H1 (cell line): ENCODE measurements at places on chromosomes 6 and 20. TPM values are rescaled to one million over a fixed set of nuclear protein-coding genes. Genes with fewer than 3 reads are reported as not detected.

- H3K36me3 ChIP-seq = no peaks in the 10 kb centered on the region
- H3K27ac ChIP-seq = no peak overlapping the region
- peak; percentile 56 for DNase-seq
- no peak overlapping the region for H3K4me3 ChIP-seq
- H3K27me3 ChIP-seq = no peaks in the 10 kb centered on the region
- no peaks in the 10 kb centered on the region; the same call in 1 of the 2 replicates for H3K4me1 ChIP-seq
Measured at GRCh38 chr6:11264100-11264499, 31.6 kb upstream of the NEDD9 start.

DNA sequence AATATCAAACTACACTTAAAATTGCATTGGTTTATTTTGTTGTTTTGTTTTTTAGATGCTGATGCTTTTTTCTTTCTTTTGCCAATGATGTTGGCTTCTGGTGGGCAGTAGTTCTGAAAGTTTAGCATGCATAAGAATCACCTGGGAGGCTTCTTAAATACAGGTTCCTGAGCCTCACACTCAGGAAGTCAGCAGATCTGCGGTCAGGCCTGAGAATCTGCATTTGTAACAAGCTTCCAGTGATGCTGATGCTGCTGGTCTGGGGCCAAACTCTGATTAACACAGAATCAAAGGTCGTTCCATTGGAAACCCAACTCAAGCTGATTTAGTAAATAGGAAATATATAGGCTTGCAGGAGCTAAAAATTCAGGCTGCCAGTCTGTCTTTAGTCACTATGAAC, 412.9 kb upstream of the SPTLC3 start:
- H3K27ac ChIP-seq = no peak overlapping the region
- H3K36me3 ChIP-seq = no peaks in the 10 kb centered on the region
- no peak for DNase-seq
- H3K4me1 ChIP-seq = peaks cover 2% of the 10 kb centered on the region; the same call in 1 of the 2 replicates

DNA sequence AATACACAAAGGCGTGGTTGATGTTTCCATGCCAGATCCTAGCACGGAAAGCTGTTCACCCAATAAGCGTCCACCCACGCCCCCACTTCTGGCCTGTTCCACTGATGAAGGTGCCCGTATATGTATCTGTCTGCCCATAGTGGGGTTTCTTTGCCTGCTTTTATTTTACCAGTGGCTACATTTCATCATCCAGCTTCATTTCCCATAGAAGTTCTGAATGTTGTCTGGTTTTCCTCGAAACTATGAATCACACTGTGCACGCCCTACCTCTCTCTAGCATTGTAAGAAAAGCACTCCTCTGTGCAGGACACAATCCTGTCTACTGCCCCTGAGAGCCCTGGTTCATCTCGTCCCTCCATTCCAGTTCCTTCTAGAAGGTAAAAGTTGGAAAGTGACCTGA, 8.8 kb upstream of the CD93 start:
- no peaks in the 10 kb centered on the region for H3K36me3 ChIP-seq
- peaks cover 4% of the 10 kb centered on the region; the same call in 1 of the 2 replicates for H3K4me1 ChIP-seq
- H3K27ac ChIP-seq = no peak overlapping the region

DNA sequence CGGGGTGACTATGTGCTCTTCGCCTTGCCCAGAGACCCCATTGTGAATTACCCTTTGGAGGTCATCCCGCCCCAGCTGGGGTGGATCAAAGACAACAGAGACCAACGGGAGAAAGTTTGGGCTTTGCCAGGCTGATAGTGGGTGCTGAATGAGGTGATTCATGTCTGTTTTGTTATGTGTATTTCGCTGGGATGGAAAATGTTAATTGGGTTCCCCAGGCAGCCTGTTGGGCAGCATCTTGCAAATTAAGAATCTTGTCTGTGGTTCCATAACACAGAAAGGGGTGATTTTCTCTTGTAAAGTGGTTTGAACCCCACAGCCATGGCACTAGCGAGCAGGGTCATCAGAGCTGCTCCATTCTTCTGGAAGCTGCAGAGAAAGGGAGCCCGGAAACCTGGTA, 63.1 kb upstream of the UNC93A start:
- no peaks in the 10 kb centered on the region for H3K27me3 ChIP-seq
- no peak overlapping the region for H3K27ac ChIP-seq
- no peaks in the 10 kb centered on the region for H3K36me3 ChIP-seq
- H3K4me3 ChIP-seq = peak overlapping the region; percentile 67
- DNase-seq = peak; percentile 70

- no peaks in the 10 kb centered on the region; the same call in none of the 2 replicates for H3K4me1 ChIP-seq
- no peak for DNase-seq
- no peaks in the 10 kb centered on the region for H3K36me3 ChIP-seq
- no peaks in the 10 kb centered on the region for H3K27me3 ChIP-seq
- H3K27ac ChIP-seq = no peak overlapping the region
- no peak overlapping the region for H3K4me3 ChIP-seq
Measured at GRCh38 chr20:10470276-10470675, 35.2 kb downstream of the SLX4IP start.

- no peak overlapping the region for H3K4me3 ChIP-seq
- no peak overlapping the region; the same call in 1 of the 2 replicates for H3K27ac ChIP-seq
- H3K27me3 ChIP-seq = no peaks in the 10 kb centered on the region
- H3K36me3 ChIP-seq = no peaks in the 10 kb centered on the region
- DNase-seq = no peak
- peaks cover 24% of the 10 kb centered on the region for H3K4me1 ChIP-seq
Measured at GRCh38 chr20:49989234-49990065, 6.7 kb downstream of the SNAI1 start.

GRCh38 chr6:92757925-92758324, 661.4 kb downstream of the EPHA7 start:
- no peak overlapping the region for H3K4me3 ChIP-seq
- DNase-seq = no peak
- H3K36me3 ChIP-seq = no peaks in the 10 kb centered on the region
- no peak overlapping the region for H3K27ac ChIP-seq
- no peaks in the 10 kb centered on the region for H3K4me1 ChIP-seq

DNA sequence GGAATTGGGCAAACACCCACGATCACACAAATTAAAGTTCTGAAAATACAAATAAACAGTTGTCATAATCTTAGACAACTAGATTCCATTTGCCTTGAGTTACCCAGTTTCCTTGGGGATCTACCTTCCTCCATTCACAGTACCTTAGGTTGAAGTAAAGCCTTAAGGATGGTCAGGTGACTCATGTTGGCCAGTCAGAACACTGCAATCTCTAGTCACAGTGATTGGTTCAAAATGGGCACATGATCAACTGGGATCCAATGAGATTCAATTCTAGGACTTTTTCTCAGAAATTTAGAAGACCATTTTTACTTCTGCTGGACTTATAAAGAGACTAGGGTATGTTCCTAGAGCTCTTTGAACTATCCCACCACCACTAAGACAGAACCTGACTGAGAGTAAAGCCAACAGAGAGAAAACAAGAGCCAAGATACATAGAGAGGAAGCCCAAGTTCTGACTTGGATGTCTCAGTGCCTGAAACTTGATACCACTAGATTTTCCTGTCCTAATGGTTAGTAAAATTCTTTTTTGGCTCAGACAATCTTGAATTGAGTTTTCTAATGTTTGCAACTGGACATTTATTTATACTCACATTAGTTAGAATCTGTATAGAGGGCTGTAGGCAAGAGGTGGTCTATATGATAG, 8.6 kb upstream of the CLIC5 start:
- H3K27me3 ChIP-seq = no peaks in the 10 kb centered on the region
- H3K36me3 ChIP-seq = no peaks in the 10 kb centered on the region
- DNase-seq = no peak
- no peak overlapping the region for H3K27ac ChIP-seq
- H3K4me1 ChIP-seq = no peaks in the 10 kb centered on the region

DNA sequence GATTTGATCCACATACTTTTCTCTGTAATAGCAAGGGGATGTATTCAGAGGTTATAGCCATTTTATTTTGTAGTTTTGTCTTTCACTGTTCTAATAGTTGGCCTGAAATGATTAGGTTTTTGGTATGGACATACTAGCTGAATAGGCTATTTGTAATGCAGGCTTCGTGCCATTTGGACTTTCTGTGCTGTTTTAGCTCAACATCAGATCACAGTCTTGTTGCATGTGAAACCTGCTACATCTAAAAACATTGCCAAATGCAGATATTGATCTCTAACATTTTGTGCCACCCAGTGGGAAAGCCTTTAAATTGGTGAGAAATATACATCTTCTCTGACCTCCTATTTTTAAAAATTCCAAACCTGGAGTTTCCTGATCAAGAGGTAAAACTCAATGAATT, 157.5 kb upstream of the SCGN start:
- no peak overlapping the region for H3K4me3 ChIP-seq
- H3K27me3 ChIP-seq = no peaks in the 10 kb centered on the region
- no peak overlapping the region for H3K27ac ChIP-seq
- no peak for DNase-seq
- no peaks in the 10 kb centered on the region for H3K36me3 ChIP-seq
- H3K4me1 ChIP-seq = peaks cover 4% of the 10 kb centered on the region

DNA sequence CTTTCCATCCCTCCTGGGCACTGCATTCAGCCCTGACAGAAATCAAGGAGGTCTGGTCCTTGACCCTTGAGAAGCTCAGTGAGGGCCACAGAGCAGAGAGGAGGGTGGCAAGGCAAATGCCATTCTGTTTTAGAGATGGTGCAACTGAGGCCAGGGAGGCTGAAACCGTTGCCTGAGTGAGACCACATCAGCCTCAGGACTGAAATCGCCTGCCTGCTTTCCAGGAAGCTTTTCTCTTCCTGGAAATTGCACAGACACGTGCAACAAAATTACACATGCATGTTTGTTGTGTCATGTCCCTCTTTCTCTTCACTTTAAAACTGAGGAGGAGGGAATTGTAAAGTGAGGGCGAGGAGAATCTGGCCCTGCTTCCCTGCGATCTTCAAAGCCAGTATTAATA, 113.7 kb upstream of the PDE10A start:
- DNase-seq = no peak
- no peak overlapping the region for H3K27ac ChIP-seq
- H3K4me3 ChIP-seq = no peak overlapping the region
- peaks cover 5% of the 10 kb centered on the region for H3K4me1 ChIP-seq
- no peaks in the 10 kb centered on the region for H3K36me3 ChIP-seq

- no peak for DNase-seq
- no peaks in the 10 kb centered on the region for H3K27me3 ChIP-seq
- no peaks in the 10 kb centered on the region for H3K36me3 ChIP-seq
- H3K4me1 ChIP-seq = no peaks in the 10 kb centered on the region
Measured at GRCh38 chr20:40899344-40899743, 129.3 kb upstream of the TOP1 start.

DNA sequence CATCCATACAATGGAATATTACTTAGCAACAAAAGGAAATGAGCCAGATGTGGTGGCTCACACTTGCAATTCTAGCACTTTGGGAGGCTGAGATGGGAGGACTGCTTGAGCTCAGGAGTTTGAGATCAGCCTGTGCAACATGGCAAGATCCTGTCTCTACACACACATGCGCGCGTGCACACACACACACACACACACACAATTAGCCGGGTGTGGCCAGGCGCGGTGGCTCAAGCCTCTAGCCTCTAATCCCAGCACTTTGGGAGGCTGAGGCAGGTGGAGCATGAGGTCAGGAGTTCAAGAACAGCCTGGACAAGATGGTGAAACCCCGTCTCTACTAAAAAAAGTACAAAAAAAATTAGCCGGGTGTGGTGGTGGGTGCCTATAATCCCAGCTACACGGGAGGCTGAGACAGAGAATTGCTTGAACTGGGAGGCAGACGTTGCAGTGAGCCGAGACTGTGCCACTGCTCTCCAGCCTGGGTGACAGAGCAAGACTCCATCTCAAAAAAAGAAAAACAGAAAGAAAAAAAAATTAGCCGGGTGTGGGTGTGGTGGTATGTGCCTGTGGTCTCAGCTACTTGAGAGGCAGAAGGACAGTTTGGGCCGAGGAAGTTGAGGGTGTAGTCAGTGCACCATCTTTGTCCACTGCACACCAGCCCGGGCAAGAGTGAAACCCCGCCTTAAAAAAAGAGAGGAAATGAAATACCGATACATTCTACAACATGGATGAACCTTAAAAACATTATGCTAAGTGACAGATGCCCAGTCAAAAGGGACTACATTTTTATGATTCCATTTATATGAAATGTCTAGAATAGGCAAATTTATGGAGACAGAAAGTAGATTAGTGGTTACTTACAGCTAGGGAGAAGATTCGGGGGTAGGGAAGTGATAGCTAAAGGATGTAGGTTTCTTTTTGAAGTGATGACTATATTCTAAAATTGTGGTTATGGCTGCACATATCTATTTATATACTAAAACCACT, 52.5 kb downstream of the RBL1 start:
- no peak overlapping the region for H3K4me3 ChIP-seq
- no peak for DNase-seq
- H3K27me3 ChIP-seq = no peaks in the 10 kb centered on the region
- no peak overlapping the region for H3K27ac ChIP-seq
- H3K4me1 ChIP-seq = no peaks in the 10 kb centered on the region
- H3K36me3 ChIP-seq = no peaks in the 10 kb centered on the region; the same call in 1 of the 2 replicates

DNA sequence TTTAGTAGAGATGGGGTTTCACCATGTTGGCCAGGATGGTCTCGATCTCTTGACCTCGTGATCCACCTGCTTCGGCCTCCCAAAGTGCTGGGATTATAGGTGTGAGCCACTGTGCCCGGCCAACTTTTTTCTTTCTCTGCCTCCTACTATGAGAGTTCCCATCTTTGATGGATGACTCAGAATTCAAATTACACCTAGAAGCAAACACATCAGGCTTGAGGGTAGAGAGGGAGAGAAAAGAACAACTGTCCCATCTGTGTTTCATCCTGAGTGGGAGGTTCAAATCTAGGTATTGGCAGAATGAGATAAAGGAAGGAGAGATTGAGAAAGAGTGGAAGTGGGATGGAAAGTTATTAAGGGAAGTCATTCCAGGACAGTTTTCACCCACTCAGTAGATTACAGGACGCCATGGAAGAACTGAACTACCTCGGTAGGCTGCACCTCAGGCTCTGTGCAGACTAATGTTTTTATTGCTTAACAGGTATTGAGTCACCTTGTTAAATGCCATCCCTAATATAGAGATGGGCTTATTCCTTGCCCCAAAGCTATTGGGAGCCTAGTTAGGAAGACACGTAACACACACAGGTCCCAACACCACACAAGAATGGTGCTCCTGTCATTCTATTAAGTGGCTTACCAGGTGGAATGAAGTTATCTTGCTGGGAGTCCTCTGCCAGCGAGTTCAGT, 275.7 kb downstream of the SOX4 start:
- no peak overlapping the region for H3K27ac ChIP-seq
- no peaks in the 10 kb centered on the region for H3K27me3 ChIP-seq

DNA sequence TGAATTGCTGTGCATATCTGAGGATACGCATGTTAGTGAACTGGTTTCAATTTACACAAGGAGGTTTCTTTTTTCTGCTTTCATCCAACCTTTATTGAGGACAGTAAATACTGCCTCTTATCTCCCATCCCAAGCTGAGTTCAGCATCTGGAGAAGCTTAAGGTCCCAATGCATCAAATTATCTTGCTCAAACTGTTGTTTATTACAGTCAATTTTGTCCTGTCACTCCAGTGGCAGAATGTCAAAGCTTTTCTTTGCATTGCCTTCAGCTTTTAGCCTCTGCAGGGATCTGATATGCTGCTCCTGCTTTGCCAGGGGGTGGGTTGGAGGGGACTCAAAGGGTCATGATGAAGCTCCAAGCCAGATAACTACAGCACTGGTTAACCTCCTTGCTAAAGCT, 435.4 kb upstream of the SOX4 start:
- H3K27ac ChIP-seq = no peak overlapping the region
- H3K36me3 ChIP-seq = no peaks in the 10 kb centered on the region
- no peak overlapping the region for H3K4me3 ChIP-seq
- H3K27me3 ChIP-seq = no peaks in the 10 kb centered on the region

- peaks cover 2% of the 10 kb centered on the region for H3K4me1 ChIP-seq
- H3K36me3 ChIP-seq = no peaks in the 10 kb centered on the region
- H3K27me3 ChIP-seq = no peaks in the 10 kb centered on the region; the same call in 1 of the 2 replicates
- DNase-seq = no peak
Measured at GRCh38 chr20:48772183-48772976, 55.4 kb downstream of the PREX1 start.

Gene PRSS16
- 19.2 and 20.2 TPM in 2 replicates for total RNA-seq

Gene PXMP4
- total RNA-seq = 3.3 and 4.1 TPM in 2 replicates

Gene DSP
- 48.5 and 50.5 TPM in 2 replicates for total RNA-seq

Gene HLA-DRA
- 4.1 and 5.0 TPM in 2 replicates for total RNA-seq

Gene CLPSL1
- total RNA-seq = not detected in 2 replicates

Gene PRL
- total RNA-seq = not detected in 2 replicates
